Posterior cingulate gyrus (tissue), 11 donors: ENCODE measurements at places on chromosomes 12 and 14.
A peak's percentile ranks its signal among the peaks of the same experiment; 100 is the strongest.

GRCh38 chr14:104979758-104980610, 1.8 kb upstream of the AHNAK2 start:
- DNase-seq, result peak; percentile 27

GRCh38 chr14:72845683-72846082, 48.2 kb downstream of the DPF3 start:
- no peak for DNase-seq

DNA sequence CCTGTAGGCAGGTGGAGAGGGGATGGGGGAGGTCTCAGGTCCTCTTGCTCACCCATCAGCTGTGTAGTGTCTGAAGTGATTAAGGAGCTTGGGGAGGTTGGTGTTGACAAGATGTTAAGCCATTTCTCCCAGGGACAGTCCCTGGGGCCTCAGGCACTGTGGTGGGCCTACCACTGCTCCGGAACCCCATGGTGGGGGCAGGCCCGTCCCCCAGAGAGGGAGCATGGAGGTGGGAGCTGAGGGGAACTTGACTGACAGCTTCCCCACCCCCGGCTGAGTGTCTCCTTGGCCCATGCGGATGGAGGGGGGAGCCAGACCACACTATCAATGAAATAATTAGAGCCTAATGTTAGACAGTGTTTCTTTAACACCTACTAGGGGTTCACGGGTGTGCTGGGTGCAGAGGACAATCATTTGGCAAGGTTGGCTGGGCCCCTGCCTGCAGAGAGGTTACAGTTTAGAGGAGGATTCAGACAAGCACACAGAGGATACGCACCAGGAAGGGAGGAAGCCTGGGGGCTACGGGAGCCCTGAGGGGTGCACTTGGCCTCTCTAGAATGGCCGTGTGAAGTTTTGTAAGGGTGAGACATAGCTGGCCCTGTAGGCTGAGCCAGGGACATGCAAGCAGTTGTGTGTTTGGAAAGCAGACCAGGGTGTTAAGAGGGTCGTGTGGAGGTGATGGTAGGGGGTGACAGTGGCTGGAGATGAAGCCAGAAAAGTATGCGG, 19.3 kb upstream of the KRT80 start:
- DNase-seq, result peak; percentile 27

GRCh38 chr14:76937181-76938091, 91.1 kb downstream of the IRF2BPL start:
- DNase-seq, result peak; percentile 67

DNA sequence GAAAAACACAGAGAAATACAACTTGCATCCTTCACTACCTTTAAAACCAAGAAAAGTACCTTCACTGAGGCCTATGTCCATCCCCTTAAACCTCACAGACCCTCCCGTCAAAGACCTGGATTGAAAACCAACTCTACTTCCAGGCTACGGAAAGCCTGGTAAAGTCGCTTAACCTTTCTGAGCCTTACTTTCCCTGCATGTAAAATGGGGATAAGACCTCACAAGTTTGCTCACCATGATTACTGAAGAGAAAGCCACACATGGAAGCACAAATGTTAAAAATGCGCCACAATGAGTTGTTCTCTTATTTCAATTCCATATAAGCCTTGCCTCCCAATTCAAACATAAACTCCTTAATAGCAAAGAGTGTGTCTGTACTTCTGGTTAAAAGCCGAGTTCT, 8.4 kb downstream of the ACTN1 start:
- no peak for DNase-seq

DNA sequence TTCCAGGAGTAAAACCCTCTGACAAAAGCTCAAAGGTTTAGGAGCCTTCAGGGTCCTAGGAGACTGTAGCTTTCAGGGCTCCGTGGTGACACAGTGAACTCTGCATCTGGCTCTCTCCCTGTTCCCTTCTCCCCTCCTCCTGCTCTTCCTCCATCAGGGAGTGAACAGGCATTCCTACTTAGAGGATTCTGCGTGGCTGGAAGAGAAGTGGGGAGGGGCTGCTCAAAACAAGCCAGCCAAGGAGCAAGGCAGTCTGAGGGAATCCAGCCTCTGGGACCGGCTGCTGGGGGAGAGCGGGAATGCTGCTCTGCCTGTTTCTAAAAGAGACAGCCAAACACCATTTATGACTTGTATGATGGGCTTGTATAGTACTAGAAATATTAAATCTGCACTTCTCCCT, 49.5 kb downstream of the RBMS2 start:
- no peak for DNase-seq

DNA sequence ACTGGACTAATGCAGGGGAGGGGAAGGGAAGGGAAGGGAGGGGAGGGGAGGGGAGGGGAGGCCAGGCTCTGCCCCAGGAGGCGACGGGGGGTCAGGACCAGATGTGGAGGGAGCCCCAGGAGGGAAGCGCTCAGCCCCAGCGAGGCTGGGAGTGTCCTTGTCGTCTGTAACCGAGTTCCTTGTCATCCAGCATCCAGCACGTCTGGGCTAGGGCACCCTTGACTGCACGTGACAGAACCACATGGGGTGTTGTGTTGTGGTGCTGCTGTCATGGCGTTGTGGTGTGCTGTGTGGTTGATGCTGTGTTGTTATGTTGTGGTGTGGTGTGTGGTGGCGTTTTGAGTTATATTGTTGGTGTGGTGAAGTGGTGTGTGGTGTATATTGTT, 28.4 kb upstream of the SFSWAP start:
- DNase-seq, result no peak

- DNase-seq, result no peak
Measured at GRCh38 chr12:26631846-26632245, 201.1 kb downstream of the ITPR2 start.

- DNase-seq, result no peak
Measured at GRCh38 chr12:52578469-52578868, 4.8 kb upstream of the KRT74 start.

DNA sequence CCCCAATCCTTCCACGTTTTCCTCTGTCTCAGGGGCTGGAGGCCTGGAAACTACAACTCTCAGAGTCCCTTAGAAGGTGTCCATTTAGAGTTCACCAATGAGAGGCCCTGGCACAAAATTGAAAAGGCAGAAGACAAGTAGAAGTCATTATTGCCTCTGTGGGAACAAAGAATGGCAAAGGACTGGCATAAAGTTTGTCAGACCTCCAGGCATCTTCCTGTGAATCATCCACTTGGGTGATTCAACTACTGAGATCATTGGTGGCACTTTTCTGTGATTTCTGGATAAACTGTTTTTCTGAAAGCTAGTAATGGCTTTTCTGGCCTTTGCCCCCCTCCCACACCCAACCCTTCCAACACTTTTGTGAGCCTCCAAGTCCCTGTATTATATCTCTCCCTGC, 42.6 kb upstream of the C12orf42 start:
- no peak for DNase-seq

- no peak for DNase-seq
Measured at GRCh38 chr12:103583008-103583407, 4.1 kb upstream of the STAB2 start.

DNA sequence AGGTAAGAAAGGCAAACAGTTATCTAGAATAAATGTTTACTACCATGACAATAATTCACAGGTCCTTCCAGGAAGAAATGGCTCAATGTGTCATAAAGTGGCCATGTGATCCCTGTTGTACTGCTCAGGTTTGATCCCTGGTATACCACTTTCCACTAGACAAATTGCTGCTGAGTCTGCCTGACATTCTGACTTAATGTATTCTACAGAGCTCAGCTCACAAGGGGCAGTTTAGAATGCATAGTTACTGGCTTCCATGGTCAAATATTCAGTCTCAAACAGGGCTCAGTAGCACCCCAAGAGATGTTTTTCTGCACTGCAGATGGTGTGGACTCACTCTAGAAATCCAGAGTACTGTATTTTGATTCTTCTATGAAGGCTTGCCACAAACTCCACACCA, 21.8 kb downstream of the TSHR start:
- DNase-seq, result no peak

DNA sequence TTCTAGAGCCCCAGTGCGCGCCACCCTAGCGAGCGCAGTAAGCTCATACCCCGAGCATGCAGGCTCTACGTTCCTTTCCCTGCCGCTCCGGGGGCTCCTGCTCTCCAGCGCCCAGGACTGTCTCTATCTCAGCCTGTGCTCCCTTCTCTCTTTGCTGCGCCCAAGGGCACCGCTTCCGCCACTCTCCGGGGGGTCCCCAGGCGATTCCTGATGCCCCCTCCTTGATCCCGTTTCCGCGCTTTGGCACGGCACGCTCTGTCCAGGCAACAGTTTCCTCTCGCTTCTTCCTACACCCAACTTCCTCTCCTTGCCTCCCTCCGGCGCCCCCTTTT, 791 bp downstream of the TMEM233 start:
- DNase-seq, result no peak

GRCh38 chr14:90851327-90852036, 35.3 kb upstream of the TTC7B start:
- no peak for DNase-seq

DNA sequence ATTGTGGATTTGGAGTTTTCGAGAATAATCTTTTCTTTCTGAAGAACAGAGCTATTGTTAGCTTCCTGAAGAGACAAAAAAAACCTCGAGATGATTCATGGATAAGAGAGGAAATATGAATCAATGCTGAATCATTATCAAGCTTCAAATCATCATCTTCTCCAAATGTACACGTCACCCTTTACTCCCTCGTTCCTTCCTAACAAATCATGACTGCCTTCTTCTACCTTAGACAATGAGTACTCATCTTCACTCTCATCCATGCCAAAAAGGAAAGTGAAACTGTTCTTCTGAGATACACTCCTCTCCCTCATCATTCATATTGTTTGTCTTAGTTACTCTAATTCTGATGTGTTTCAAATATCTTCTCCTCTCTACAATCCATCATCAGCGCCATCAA, 1115.8 kb upstream of the ATXN7L3B start:
- no peak for DNase-seq

GRCh38 chr12:31835276-31835882, 106.6 kb upstream of the AMN1 start:
- DNase-seq, result no peak

DNA sequence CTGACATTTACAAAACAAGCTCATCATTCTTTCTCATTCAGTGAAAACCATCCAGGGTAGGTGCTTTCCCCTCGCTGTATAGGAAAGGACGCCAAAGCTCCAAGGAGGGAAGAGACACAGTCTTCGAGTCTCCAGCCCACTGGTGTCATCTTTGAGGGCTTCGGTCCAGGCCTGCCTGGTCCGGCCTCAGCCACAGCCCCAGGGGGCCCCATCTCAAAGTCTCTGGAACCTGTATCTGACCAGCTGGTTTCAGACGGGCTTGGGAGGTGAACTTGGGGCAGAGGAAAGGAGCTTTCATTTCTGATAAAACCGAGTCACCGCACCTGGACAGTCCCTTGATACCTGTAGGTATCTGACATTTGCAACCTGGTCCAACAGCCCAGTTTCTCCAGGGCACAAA, 229.5 kb upstream of the RTL1 start:
- no peak for DNase-seq

GRCh38 chr12:124694846-124695497, 127.6 kb upstream of the NCOR2 start:
- no peak for DNase-seq

GRCh38 chr12:27622436-27623195, 73.6 kb upstream of the REP15 start:
- DNase-seq, result no peak

DNA sequence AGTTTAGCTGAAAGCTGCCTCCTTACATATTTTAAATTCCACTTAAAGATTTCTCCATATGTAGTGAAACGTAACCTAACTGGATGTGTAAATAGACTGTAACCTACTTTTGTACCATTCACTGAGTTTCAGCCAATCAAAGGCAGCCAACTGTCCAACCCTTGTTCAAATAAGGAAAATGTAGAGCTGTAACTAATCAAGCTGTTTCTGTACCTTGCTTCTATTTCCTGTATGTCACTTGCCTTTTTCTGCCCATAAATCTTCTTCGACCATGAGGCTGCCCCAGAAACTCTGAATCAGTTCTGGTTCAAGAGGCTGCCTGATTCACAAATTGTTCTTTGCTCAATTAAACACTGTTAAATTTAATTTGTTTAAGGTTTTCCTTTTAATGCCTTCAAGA, 6.3 kb downstream of the SLC7A8 start:
- no peak for DNase-seq

GRCh38 chr12:122870867-122871664, 24.9 kb downstream of the VPS37B start:
- DNase-seq, result peak; percentile 52

DNA sequence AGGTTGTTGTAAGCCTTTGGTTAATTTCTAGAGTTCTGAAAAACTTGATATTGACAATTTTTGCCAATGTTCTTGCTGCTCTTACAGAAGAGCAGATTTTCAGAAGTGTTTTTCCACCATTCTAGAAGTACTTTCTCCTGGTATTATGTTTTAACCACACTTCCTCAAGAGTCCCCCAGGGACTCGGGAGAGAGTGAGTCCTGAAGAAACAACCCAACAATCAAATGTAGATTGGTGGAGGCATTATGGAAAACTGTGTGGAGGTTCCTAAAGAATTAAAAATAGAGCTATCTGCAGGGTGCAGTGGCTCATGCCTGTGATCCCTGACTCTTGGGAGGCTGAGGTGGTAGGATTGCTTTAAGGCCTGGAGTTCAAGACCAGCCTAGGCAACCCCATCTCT, 26.7 kb downstream of the OR10P1 start:
- DNase-seq, result no peak

GRCh38 chr14:104685216-104685997, 4.0 kb upstream of the INF2 start:
- peak; percentile 67 for DNase-seq

GRCh38 chr14:81478446-81478845, 55.2 kb downstream of the SEL1L start:
- DNase-seq, result no peak

DNA sequence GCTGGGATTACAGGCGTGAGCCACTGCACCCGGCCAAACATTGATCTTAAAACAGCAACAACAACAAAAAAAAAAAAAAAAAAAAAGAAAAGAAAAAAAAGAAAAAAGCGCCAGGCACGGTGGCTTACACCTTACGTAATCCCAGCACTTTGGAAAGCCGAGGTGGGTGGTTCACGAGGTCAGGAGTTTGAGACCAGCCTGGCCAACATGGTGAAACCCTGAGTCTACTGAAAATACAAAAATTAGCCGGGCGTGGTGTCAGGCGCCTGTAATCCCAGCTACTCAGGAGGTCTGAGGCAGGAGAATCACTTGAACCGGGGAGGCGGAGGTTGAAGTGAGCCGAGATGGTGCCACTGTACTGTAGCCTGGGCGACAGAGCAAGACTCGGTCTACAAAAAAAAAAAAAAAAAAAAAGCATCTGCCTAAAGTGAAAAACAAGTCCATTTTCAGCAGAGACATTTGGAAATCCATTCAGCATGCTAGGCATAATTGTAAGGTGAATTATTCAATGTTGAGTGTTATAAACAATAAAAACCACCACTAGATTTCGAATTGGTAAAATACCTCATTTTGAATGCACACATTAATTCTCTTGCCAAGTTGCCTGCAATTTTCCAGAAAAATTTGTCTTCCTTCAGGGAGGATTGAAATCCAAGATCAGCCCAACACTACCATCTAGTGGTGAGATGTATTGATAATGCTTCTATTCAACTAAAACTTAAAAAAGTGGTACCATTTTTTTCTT, 8.0 kb upstream of the CERS5 start:
- DNase-seq, result no peak

GRCh38 chr14:33386781-33387180, 448.1 kb downstream of the NPAS3 start:
- no peak for DNase-seq
